ENCODE measurements at places on chromosomes 5 and 9.
A peak's percentile ranks its signal among the peaks of the same experiment; 100 is the strongest.

- DNase-seq = no peak
Observed at GRCh38 chr5:91031402-91031752, 351.7 kb downstream of the ARRDC3 start.

- DNase-seq = no peak
Observed at GRCh38 chr5:68070591-68071281, 144.8 kb upstream of the PIK3R1 start.

DNA sequence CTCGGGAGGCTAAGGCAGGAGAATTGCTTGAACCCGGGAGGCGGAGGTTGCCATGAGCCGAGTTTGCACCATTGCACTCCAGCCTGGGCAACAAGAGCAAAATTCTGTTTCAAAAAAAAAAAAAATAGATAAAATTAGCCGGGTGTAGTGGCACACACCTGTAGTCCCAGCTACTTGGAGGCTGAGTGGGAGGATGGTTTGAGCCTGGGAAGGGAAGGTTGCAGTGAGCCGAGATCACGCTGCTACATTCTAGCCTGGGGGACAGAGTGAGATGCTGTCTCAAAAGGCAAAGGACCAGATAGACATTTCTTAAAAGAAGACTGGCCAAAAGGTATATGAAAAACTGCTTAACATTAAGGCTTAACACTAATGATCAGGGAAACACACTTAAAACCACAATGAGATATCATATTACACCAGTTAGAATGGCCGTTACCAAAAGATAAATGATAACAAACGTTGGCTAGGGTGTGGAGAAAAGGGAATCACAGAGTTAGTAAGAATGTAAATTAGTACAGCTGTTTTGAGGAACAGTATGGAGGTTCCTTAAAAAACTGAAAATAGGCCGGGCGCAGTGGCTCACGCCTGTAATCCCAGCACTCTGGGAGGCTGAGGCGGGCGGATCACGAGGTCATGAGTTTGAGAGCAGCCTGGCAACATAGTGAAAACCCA, 10.1 kb upstream of the MARVELD2 start:
- DNase-seq = no peak

GRCh38 chr5:127870914-127871313, 167.7 kb downstream of the CCDC192 start:
- DNase-seq = no peak

- DNase-seq = no peak
Observed at GRCh38 chr5:1441166-1441865, 3.9 kb downstream of the SLC6A3 start.

GRCh38 chr9:91347377-91347776, 14.3 kb downstream of the AUH start:
- DNase-seq = no peak

DNA sequence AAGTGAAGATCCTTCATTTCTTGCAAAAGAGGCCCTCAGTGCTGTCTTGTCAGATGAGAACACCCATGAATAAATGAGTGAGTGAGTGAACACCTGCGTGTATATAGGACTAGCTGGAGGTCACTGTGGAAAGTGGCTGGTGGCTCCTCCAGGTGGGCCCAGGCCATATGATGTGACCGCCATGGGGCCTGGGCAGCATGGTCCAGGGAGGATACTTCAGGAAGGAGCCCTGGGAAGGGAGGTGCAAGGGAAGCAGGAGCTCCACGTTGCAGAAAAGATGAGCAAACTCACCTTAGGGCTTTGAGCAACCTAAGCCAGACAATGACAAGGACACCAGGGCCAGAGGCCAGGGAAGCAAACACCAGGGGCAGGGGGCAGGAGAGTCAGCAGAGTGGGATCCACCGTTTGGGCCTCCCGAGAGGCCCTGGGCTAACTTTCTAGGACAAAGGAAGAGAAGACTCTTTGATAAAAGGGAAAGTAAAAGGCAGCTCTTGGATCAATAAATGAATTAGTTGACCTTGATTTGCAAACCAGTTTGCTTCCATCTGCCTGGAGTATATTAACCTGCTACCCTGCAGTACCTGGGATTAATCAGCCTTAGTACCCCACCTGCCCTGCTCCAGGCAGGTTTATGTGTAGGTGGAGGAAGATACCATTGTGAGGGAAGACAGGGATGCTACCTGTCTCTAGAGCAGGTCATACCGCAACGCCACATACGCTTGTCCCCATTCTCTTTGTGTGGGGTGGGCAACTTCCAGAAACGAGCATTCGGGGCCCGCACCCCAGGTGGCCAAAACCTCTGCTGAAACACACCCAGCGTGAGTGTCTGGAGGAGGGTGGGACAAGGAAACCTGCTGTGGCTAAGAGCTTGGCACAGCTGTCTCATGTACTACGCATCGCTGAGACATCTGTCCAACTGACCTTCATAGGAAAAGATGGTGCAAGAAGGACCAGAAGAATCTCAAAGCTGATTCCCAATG, 51.4 kb upstream of the OLFM1 start:
- DNase-seq = no peak

DNA sequence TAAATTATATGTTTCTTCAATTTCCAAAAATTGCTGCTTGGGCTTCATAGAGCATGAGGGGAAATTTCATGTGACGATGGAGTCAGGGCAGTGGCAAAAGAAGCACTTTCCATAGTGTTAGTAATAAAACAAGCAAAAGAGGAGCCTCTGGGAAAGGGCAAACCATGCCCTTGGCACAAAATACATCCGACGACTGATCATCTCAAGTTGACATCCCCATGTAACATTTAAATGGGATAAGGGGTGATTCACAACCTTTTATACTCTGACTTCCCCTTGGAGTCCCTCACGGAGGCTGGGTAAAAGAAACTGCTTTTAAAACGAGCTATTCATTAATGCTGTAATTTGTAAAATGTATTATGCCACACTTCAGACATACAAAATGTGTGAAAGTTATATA, 161.4 kb upstream of the DMRT1 start:
- no peak for DNase-seq

DNA sequence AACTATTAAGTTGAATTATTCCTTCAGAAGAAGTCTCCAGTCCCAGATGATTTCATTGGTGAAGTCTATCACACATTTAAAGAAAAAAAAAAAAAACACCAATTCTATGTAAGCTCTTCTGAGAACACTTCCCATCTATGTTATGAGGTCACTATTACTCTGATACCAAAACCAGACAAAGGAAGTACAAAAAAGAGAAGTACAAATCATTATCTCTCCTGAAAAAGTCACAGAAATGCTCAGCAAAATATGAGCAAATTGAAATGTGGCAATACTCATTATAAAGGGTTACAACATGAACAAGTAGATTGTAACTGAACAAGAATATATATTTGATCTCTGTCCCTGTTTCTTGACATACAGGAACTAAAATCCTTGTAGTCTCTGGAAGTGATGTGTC, 280.4 kb downstream of the TLE1 start:
- DNase-seq = no peak

- DNase-seq = peak; percentile 50
Observed at GRCh38 chr9:135062254-135062653, 25.2 kb upstream of the OLFM1 start.

- DNase-seq = no peak
Observed at GRCh38 chr9:135440620-135441019, 39.0 kb upstream of the PPP1R26 start.

DNA sequence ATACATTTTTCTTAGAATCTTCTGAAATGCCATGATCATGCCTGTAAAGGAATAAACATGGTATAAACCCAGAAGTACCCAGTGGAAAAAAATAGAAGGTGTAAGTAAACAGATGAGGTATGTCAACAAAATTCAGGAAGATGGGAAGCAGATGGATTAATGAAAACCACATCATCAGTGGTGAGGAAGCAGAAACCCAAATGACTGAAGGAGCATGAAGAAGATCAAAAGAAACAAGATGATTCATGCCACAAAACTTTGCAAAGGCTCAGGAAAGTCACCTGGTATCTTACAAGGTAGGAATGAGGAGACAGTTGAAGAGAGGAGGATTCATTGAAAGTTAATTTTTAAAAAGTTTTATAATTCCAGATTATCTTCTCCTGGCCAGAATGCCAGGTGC, 132.8 kb upstream of the PAPPA start:
- DNase-seq = no peak

- DNase-seq = no peak
Observed at GRCh38 chr9:967903-968641, 8.4 kb upstream of the DMRT3 start.

GRCh38 chr5:50709471-50709870, 43.0 kb downstream of the PARP8 start:
- DNase-seq = no peak

DNA sequence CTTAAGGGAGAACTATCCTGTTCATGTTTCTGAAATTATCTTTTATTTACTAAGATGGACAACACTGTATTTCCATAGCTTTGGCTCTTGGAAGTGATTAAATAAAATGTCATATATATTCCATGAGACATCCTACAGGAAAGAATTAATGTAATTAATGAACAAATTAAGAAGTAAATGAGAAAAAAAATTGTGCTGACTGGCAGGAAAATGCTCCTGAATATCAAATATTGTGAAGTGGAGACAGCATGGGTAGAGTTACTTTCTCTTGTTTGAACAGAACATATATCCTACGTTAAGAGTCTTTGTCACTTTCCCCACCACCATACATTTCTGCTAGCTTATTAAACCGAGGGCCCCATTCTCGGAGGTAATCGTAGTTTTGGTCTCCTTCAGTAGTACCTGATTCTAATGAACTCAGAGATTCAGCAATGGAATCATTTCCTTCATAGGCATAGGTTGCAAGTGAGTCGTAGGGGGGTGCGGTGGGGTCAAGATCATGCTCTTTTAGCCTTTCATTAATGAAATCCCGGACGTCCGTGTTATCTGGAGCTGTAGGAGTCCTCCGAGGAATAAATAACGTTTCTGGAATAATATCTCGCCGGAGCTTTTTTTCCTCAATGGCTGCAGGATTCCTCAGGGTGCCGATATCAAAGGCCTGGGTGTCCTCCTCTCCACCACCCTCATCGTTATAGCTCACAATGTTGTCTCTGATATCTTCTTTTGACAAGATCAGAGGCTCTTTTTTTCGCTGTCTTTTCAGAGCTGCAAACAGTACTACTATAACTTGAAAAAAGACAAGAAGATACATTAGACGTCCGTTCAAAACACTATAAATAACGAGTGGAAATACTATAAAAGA, 157.2 kb downstream of the CDH10 start:
- DNase-seq = no peak

DNA sequence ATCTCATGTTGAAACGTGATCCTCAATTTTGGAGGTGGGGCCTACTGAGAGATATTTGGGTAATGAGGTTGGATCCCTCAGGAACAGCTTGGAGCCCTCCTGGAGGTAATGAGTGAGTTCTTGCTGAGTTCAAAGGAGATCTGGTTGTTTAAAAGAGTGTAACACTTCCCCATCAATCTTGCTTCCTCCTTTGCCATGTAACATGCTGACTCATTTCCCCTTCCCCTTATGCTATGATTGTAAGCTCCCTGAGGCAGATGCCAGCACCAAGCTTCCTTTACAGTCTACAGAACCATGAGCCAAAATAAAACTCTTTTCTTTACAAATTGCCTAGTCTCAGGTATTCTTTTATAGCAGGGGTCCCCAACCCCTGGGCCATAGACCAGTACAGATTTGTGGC, 352.3 kb downstream of the SLCO4C1 start:
- DNase-seq = no peak

DNA sequence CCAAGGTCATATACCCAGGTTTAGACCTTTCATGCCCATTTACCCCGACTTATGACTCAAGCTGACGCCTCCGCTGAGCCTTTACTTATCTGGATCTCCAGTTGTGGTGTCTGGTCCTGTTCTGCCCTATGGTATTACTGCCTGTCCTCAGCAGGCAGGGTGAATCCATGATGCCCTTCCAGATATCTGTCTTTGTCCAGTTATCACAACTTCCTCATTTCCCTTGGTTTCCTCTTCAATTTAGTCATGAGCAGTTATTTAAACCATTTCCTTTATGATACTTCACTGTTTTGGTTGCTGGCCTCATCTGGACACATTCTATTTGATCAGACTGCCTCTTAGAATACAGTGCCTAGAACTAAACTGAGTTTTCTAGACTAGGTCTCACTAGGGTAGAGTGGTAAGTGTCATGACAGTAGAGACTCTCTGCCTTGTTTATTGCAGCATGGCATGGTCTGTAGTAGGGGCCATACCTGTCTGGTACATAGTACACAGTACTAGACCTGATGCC, 93.3 kb downstream of the MELK start:
- DNase-seq = no peak

DNA sequence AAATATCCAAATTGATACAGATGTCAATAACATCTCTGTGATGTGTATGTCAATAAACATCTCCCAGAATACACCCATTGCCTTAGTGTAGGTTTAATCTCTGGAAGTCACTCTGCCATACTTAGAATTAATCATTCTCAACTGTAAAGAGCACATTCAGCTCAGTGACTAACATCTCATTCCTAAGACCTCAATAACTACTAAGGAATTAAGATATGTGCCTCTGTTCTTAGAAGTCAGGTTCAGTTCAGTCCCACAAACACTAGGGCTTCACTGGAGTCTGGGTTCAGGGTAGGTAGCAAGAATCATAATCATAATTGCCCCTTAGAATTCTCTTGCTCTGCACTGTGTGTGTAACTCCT, 31.7 kb downstream of the UGCG start:
- DNase-seq = no peak

DNA sequence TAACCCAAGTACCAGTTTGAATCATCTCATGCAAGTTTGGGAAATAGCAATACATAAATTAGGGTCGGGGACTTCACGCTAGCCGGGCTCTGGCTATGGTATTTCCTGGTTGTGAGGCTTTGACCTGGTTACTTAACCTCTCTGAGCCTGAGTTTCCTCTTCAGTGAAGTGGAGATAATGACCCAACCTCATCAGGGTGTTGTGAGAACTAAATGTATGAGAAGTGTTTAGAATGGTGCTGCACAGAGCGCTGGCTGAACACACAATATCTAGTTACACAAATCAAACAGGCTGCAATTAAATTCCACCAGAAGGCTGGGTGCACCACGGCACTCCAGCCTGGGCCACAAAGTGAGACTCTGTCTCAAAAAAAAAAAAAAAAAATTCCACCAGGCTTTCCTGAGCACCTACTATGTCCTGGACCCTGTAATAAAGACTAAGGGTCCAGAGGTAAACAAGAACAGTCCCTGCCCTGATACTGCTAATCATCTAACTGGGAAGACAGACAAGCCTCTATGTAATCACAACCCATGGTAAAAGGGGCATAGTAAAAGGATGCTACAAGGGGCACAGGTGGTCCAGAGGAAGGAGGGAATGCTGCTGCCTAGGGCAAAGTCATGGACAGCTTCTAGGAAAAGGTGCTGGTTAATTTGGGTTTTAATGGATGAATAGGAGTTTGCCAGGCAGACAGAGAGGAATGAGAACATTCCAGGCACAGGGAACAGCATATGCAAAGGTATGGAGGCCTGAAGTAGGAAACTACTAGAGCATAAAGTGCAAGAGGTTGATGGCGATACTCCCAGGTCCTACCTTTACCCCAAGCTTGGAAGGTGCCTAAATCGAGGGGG, 27.7 kb downstream of the DUSP1 start:
- DNase-seq = no peak

All from naive thymus-derived CD8-positive, alpha-beta T cell (primary cell).